Pulmonary artery endothelial cell (primary cell): ENCODE measurements at places on chromosomes 12 and 14. TPM values are rescaled to one million over a fixed set of nuclear protein-coding genes. Genes with fewer than 3 reads are reported as not detected.
A peak's percentile ranks its signal among the peaks of the same experiment; 100 is the strongest.

The TGM1 gene
- 0.40 and 0.74 TPM in 2 replicates for total RNA-seq

The C3AR1 gene
- 0.26 and 0.28 TPM in 2 replicates for total RNA-seq

The KRT72 gene
- not detected in 2 replicates for total RNA-seq

The TAS2R9 gene
- not detected in 2 replicates for total RNA-seq

The PTCSC3 gene
- total RNA-seq: not detected in 2 replicates

The DRAM1 gene
- total RNA-seq: 27.4 and 29.7 TPM in 2 replicates

The NOPCHAP1 gene
- total RNA-seq: 14.1 and 18.1 TPM in 2 replicates

- peak; percentile 27 for DNase-seq
These were observed 1.8 kb downstream of the COX6A1 start for GRCh38 chr12:120439646-120440247.

DNA sequence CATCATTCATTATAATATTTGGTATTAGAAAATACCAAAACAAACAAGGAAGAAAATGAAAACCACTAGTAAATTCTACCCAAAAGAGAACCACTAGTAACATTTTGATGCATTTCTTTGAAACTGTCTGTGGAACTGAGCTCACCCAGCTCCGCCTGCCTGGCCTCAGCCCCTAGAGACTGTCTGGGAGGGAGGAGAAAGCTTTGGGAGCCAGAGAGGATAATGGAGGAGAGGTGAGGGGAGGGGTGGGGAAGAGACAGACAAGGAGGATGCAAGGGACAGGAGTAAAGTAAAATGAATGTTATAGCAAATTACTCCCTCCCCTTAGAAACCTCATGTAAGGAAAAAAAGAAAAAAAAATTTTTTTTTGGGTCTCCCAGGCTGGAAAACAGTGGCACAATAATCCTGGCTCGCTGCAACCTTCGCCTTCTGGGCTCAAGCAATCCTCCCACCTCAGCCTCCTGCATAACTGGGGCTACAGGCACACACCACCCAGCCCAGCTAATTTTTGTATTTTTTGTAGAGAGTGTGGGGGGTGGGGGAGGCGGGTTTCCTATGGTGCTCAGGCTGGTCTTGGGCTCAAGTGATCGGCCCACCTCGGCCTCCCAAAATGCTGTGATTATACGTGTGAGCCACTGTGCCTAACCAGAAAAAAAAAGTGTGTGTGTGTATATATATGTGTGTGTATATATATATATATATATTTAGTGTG, 3.2 kb upstream of the MMP19 start:
- no peak for DNase-seq

DNA sequence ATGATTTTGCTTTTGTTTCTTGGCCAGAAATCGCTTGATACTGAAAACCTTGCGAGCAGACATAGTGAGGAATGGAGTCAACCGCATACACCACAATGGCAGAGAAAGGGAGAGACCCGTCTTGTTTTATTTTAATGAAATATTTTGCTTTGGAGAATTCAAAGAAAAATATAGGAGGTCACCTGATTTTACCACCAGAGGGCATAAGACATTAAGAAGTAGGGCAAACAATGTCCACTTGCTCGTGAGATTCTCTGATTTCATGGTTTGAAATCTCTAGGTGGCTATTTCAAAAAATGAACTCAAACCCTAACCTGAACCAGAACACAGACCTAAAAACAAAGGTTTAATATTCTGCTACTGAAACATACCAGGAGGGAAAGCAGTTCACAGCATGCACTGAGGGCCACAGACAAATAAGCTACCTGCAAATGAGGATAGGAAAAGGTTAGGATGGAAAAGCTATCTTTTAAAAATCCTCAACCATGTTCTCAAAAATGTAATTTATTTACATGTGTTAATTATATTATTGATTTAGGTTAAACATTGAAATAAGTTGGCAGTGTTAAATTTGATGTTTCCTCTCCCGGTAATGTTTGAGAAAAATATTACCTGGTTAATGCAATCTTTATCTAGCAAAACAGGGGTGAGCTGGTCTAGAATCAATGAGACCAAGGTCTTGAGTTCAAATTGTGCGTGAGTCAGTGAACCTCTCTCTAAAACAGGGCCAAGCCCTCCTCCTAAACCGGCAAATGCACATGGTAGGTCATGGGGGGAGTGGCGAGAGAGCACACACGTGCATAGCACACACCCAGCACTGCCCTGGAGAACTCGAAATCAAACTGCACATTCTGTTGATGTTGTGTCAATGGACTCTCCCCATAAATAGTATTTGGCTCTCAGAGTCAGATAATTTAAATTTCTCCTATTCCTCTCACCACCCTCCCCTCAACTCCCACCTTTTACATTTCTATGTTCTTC, 12.5 kb downstream of the IFNG-AS1 start:
- DNase-seq: no peak

DNA sequence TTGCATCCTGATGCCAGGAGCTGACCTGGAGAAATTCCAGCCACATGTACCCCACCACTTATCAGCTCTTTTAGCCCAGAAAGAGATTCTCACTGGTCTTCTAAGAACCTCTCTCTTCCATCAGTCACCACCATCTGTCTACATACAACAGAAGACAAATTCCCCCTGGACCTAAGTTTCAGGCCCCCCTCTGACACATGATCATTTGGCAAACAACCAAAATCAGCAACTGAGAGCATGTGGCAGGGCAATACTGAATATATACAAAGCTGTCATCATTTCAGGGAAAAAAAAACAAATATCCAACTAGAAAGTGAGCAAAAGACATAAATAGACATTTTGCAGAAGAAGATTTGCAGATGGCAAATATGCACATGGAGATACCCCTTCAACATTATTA, 180.2 kb downstream of the FOXN3 start:
- DNase-seq: no peak

GRCh38 chr12:57451233-57451778, 3.8 kb upstream of the INHBE start:
- no peak for DNase-seq

DNA sequence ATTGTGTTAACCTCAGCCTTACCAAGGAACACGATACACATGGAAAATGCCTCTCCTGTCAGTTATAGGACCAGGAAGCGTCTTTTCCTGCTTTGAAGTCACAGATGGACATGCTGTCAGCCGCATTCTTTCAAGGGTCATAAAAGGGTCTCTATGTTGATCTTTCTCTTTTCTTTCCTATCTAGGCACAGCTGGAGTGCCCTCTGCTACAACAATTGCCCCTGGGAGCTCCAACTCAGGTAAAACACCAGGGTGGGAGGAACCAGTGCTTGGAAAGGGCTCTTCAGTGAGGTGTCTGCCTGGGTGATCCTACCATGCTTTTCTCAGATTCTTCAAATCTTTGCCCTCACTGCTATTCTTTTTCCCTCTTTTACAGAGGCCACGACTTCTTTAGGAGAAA, 157.4 kb upstream of the CNTN1 start:
- no peak for DNase-seq

DNA sequence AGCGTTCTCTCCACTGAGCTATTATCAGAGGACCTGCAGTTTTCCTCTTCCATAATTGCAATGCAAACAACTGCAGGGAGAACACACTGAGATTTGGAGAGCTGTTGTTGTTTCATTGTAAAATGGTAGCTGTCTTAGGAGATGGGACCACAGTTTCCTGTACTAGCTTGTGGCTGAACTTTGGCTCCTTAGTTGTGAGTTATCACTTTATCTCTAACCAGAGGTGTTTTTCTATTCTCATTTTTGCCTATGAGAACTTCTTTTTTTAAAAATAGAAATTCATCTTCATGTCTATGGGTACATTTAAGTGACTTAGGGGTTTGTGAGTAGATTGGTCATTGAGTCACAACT, 216.5 kb downstream of the SLC38A4 start:
- no peak for DNase-seq

DNA sequence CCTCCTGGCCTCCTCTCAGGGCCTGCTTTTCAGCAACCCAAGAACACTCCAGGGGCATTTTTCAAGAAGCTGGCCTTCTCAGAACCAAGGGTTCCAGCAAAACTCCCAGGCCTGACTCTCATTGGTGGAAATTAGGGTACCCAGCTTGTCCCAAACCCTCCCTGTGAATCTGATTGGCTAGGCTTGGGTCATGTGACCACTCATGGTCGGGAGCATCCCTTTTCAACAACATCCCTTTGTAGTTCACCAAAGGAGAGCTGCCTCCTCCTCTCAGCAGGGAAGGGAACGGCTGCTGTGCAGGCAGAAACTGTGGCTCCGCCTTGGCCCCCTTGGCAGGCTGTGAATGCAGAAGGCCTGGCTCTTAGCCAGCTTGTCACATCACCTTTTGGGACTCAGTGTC, 94.5 kb downstream of the AACS start:
- DNase-seq: no peak

DNA sequence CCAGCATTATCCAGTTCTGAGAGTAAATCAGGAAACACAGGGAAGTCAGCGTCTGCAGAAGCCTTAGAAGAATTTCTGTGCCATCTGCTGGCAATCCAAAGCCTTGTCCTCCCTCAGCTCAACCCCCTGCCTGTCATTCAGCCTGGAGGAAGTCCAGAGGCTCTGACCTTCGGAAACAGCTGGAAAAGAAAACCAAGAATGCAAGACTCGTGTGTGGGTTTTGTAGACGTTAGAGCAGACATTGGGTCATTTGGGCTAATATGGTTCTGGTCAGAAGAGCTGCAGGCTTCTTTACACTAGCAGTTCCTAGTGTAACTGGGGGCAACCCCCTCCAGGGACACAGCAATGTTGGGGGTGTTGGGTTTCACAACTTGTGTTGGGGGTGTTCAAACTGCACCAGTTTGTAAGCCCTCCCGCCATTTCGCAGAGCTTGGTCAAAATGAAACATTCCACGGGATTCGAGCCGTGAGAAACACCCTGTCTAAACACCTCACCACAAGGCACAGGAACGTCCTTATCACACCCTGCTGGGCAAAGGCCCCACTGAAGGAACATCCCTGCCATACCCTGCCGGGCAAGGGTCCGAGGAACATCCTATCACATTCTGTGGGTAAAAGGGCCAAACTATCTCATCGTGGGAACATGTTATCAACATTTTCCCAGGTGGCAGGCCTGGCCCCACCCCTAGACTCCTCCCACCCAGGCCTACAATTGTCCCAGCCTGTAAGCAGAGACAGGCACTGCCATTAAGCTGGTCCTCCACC, 21.0 kb upstream of the SERPINA4 start:
- DNase-seq: peak; percentile 50

DNA sequence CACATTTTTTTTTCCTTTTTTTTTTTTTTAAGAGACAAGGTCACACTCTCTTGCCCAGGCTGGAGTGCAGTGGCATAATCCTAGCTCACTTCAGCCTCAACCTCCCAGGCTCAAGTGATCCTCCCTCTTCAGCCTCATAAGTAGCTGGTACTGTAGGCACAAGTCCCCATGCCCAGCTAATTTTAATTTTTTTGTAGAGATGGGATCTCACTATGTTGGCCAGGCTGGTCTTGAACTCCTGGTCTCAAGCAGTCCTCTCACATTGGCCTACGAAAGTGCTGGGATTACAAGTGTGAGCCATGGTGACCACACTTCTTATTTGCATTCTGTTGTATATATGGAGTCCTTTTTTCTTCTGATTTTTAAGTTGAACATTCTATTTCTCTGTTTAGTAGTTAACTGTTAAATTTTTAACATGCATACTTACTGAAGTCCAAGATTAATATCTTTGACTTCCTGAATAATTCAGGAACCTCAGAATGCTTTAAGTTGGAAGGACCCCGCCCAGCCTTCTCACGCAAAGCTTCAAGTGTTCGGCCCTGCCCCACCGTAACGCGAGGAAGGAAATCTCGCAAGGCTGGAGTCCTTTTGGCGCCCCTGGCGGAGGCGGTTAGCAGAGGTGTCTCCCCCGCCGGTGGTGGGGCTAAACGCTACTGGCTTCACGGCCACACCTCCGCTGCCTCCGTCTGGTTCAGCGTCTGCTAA, 21.6 kb downstream of the SPATS2 start:
- no peak for DNase-seq

DNA sequence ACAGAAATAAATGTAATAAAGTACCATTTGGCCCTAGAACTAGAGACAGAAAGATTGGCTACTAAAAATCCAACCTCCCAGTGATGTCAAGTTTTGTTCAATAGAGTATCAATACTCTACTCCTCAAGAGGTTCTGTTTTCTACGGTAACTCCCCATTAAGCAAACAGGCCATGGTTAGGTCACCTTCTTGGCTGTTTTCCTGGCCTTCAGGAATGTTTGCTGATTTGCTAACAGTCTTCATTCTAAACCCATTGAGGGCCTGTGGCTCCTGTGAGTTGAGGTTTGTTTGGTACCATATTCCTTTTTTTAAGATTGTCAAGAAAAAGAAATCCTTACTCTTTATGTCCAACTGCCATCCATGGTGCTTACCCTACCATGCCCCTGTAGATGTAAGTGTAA, 1022.0 kb upstream of the TMEM132C start:
- DNase-seq: no peak

DNA sequence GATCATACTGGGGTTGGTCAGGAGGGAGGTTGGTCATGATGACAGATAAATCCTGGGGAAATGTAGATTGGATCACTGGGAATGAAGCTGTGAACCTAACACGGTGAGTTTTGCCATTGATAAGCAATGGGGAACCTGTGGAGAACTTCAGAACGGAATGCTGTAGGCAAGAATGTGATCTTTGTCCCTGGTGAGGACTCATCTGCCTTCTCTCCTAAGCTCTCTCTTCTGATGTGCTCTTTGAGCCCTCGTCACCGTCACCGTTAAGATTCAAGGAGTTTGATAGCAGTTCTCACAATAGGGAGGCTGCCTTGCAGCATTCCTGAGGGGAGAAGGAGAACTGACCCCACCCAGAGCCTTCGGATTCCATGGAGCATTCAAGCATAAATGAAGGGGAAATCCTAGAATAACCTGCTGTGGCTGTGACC, 217.6 kb downstream of the ANO6 start:
- no peak for DNase-seq

GRCh38 chr12:131749618-131750315, 38.9 kb downstream of the SFSWAP start:
- DNase-seq: no peak
